ENCODE measurements at places on chromosomes 16 and 17. TPM values are rescaled to one million over a fixed set of nuclear protein-coding genes. Genes with fewer than 3 reads are reported as not detected.

DNA sequence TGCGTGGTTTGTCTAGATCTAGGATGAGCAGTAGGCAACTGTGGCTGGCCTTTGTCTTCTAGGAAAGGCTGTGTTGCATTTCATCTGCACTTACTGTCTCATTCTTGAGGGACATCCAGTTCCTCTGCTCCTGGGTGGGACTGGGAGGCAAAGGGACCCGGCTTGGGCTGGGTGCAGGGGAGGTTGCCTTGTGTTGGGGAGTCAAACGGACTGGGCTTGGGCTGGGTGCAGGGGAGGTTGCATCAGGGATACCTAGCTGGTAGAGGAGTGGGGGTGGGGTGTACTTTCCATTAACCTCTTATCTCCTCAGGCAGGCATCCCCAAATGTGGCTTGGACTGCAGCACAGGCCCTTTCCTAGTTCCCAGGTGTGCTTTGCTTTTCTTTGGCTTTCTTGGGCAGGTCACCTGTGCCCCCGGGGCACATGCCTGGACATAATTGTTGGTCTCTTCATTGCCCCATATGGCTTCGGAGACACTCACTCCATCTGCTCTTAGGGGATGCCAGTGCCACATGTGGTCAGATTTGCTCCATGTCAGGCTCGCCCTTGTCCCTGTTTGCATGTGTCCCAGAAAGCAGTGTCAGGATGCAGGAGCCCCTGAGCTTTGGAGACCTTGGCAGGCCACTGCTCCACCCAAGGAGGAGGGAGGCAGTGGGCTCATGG lies 1682.9 kb downstream of the TP53TG3F start:
- DNase-seq = no peak

GRCh38 chr16:47019568-47019967 lies 46.1 kb upstream of the DNAJA2 start:
- DNase-seq = peak; percentile 36

DNA sequence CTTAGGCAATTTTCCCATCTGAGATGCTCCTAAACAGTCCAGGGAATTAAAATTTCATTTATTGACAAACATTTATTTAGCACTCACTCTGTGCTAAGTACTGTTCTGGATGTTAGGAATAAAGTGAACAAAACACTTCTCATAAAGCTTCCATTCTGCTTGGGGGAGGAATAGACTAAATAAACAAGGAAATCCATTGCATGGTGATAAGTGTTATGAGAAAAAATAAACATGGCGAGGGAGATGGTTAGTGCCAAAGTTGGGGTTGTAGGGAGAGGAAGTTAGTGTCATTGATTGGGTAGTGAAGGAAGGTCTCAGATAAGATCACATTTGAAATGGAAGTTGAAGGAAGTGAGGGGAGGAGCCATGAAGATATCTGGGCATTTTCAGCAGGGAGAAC lies 72.2 kb upstream of the CES5A start:
- DNase-seq = no peak

- peak; percentile 91 for DNase-seq
Observed at GRCh38 chr16:66660422-66661209, 35.9 kb downstream of the CMTM4 start.

DNA sequence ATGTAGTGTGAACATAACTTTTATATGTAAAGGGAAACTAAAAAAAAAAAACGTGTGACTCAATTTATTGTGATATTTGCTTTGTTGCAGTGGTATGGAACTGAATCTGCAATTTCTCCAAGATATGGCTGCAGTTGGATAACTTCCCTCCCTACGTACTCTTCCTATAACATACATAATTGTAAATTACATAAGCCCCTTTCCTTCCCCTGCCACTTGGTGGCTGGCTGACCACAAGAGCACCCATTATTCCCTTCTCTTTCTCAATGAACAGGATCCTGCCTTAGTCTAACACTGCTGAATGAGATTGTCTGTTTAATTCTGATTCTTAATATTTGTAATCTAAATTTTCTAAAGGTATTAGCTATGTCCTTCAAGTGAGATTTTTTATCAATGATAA lies 27.8 kb downstream of the CCL4 start:
- DNase-seq = no peak

DNA sequence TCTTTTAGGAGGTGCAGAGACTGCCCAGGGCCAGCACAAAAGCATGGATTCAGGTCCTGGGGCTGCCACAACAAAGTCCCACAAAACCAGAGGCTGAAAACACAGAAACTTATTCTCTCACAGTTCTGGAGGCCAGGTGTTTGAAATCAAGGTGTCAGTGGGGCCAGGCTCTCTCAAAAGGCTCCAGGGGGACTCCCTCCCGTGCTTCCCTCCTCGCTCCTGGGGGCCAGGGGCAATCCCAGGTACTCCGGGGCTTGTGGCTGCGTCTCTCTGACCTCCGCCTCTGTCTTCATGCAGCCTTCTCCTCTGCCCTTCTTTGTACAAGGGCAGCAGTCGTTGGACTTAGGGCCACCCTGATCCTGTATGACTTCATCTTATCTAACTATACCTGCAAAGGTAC lies 8.3 kb upstream of the RBFOX3 start:
- no peak for DNase-seq

GRCh38 chr16:9050102-9050830 lies 41.2 kb upstream of the HAPSTR1 start:
- DNase-seq = no peak

- no peak for DNase-seq
Observed at GRCh38 chr16:67549240-67549639, 13.1 kb upstream of the CTCF start.

DNA sequence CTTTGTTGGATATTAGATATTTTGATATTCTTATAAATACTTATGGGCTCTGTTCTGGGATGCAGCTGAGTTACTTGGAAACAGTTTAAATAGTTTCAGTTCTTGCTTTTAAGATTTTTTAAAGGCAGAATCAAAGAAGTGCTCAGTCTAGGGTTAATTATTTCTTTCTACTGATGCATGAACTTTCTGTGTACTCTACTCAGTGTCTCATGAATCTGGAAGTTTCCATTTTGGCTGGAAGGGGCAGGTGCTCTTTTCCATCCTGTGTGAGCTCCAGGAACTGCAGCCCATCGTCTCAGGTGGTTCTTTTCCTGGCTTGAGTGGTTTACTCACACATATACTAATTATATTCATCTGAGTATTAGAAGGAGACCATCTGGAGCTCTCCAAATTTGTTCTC lies 61.1 kb upstream of the CPHXL start:
- no peak for DNase-seq

GRCh38 chr16:66131156-66131807 lies 235.2 kb upstream of the CDH5 start:
- DNase-seq = no peak

DNA sequence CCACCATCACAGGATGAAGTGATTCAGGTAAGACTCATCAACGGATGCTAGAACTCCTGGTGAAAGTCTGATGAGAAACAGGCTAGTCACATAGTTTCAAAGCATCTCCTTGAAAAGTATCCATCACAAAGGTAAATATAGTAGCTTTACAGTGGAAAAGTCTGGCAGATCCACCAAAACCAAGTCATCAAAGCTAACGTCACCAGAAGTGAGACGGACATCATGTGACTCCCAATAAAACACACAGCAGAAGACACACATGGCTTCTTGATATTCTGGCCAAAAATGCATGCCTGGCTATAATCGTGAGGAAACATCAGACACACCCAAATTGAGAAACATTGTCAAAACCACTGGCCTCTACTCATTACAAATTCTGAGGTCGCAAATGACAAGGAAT lies 17.9 kb upstream of the TRPV3 start:
- DNase-seq = no peak

- DNase-seq = no peak
Observed at GRCh38 chr17:35733366-35733765, 1.9 kb downstream of the RASL10B start.

GRCh38 chr16:54647216-54647615 lies 283.4 kb upstream of the IRX5 start:
- DNase-seq = no peak

- DNase-seq = no peak
Observed at GRCh38 chr16:11017499-11017898, 73.1 kb downstream of the CLEC16A start.

DNA sequence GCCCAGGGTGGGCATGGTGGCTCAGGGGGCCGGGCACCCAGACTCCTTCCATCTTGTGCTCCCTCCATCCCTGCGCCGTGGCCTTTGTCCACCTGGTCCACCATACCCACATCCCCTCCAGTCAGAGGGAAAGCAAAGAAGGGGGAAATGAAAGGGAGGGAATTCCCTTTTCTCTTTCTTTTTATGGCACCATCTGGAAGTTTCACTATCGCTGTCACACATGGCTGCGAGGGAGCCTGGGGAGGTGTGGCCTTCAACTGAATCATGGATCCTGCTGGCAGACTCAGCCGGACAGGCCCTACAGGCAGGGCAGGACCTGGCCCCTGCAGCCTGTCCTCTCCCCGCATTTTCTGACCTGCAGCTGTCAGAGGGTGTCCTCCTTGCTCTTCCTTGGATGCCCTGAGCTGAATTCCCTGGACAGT lies 6.2 kb downstream of the SLC12A3 start:
- no peak for DNase-seq

- no peak for DNase-seq
Observed at GRCh38 chr17:50952013-50952412, 85.9 kb upstream of the TOB1 start.

DNA sequence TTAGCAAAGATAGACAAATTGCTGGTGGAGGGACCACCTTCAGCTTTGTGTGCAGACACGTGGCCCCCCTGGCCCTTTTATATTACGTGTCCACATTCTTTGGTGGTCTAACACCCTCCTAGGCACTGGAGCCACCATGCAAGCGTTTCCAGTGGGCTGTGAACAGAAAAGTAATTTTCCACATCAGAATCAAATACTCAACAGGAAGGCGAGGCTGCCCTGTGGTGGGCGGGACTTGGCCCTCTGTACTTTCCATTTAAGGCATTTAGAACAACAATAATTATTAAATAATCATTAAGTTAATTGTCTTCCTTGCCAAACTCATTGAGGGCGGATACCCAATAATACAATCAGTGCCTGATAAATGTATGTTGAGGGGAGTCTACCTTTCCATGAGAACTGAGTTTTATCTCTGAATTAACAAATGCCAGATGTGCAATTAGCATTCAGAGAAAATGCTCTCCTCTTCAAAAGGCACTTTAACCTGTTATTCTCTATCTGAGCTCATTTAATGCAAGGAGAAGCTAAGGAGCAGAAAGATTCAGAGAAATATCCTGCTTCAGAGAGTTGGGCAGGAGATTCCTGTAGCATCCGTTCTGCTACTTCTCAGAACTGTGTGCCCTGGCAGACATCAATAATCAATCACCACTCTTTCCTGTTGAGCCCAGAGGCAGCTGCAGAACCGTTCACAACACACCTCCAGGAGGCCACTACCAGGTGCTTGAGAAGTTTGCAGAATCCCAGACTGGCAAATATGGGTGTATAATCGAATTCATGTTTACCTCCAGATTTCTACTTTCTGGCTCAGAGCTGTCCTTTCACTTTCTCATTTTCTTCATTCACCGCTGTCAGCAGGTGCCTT lies 109.4 kb downstream of the CMIP start:
- no peak for DNase-seq

DNA sequence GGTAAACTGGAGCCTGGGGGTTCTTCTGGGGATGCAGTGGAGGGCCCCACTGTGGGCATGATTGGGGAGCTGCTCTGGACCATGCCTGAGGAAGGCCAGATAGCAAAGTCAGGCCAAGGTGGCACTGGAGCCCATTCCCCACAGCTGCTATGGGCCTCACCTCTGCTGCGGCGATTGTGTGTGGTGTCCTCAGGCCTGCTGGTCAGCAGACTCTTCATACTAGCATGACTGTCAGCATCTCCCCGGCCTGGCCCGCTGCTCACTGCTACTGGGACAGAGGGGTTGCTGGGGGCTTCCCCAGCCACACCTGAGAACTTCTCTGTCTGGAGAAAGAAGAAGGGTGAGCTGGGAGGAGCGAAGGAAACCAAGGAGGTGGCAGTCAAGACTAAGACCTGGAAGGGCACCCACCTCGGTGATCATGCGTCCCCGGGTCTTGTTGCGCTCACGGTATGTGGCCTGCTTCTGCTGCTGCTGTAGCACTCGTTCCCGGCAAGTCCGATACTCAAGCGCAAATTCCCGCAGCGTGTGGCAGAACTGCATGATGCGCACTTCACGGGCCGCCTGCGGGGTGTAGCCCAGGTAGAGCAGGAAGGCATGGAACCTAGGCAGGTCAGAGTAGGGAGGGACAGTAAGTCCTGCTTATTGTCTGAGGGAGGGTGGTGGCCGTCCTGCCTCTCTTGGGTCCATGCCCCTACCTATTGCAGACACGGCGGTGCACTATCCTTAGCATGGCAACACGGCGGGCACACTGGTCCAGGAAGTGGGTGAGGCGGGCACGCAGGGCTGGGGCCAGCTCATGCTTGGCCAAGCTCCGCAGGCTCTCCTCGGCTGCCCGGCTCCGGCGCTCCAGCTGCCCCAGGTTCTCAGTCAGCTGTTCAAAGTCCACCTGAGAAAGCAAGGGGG lies 3.2 kb downstream of the TMEM208 start:
- DNase-seq = no peak

DNA sequence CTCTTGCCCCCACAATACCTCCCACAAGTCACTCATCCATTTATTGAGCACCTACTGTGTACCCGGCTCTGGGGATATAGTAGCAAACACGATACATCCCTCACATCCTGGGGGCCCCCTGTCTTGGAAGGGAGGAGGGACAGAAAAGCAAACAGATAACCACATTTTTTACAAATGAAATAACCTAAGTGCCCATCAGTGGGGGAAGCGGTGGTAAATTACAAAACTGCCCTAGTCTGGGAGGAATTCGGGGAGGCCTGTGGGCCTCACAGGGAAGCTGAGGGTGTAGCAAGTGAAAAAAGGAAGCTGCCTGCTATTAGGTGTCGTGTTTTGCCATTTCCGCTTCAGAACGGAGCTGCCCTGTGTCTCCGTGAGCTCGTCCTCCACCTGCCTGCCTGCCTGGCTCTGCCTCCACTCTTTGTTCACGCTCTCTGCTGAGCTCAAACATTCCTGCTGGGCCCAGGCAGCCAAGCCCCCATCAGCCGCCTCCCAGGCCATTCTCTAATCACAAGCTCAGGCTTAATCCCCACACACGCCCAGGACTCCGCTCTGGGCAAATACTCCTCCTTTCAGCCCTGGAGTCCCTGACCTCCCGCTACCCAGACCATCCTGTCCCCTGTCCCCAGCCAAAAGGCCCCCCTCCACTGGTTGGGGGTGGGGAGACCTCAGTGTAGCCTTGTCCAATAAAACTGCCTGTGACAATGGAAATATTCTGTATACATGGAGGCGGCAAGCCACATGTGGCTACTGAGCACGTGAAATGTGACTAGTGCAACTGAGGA lies 10.2 kb upstream of the SEC14L5 start:
- DNase-seq = no peak

KRTAP9-2 gene
- not detected for total RNA-seq

HS3ST3A1 gene
- total RNA-seq = 9.0 TPM

TBC1D28 gene
- total RNA-seq = not detected

SCNN1B gene
- not detected for total RNA-seq

KRTAP4-3 gene
- not detected for total RNA-seq

ANKRD40CL gene
- not detected for total RNA-seq

LLGL2 gene
- 9.2 TPM for total RNA-seq

Measured in NCI-H460 (cell line).